ENCODE measurements at places on chromosomes 2 and 18. TPM values are rescaled to one million over a fixed set of nuclear protein-coding genes. Genes with fewer than 3 reads are reported as not detected.
A peak's percentile ranks its signal among the peaks of the same experiment; 100 is the strongest.

- no peak for DNase-seq
These were observed 21.4 kb downstream of the KIF3C start for GRCh38 chr2:25960920-25961319.

CACNB4 gene
- 0.67 TPM for total RNA-seq

GRCh38 chr2:17879913-17880274 is 1.4 kb downstream of the KCNS3 start:
- DNase-seq, result no peak

GRCh38 chr2:96539215-96539920 is 2.8 kb downstream of the ARID5A start:
- peak; percentile 49 for DNase-seq

RPRM gene
- not detected for total RNA-seq

DNA sequence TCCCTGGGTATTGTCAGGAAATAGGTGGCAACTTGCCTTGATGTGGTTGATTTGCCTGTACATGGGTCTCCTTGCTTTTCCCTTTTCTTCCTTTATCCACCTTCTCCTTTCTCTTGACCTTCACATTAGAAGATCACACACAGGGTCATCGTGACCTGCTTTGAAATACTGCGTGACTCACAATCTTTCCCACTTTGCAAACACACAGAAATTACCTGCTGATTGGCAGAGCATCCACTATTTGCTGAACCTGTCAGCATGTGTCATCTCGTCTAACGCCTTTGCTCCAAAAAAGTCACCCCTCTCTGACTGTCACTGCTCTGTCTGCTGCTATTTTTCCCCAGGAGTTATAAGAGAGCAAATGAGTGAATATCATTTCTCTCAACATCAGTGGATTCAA is 60.8 kb downstream of the MYO3B start:
- DNase-seq, result no peak

DNA sequence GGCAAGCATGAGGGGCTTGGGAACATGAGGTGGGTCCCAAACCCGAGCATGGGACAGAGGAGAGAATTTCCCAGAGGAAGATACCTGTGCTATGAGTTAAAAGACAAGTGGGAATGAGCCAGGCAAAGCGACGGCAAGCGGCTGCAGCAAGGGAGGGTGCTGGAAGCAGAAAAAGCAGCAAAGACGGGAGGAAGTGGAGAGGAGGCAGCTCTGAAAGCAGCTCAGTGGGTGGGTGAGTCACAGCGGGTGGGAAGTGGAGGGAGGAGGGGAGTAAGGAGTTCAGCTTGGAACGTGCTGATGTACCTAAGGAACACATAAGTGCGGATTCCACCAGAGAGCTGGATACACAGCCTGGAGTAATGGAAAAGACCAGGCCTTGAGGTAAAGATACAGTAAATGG is 41.4 kb downstream of the THUMPD2 start:
- no peak for DNase-seq

- no peak for DNase-seq
These were observed 55.9 kb upstream of the NARS1 start for GRCh38 chr18:57677262-57678211.

DNA sequence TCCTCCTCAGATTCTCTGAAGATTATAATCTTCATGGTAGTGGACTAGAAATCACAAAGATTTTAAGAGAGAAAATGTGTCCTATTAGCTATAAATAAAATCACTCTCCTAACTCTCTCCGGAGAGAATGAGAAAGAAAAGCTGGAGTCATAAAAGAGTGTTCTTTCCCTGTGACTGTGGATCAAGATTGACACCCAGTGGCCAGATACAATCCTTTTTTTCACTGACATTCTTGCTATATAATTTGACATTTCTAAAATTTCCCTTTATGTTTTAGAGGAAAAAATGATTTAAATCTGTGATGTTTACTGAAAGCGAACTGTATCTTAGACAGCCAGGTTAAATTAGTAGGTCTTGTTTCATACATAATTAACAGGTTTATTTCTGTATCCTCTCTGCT is 35.4 kb upstream of the LRP2 start:
- no peak for DNase-seq

MAPK4 gene
- total RNA-seq, result 38.2 TPM

GRCh38 chr2:69538872-69539548 is 101.8 kb upstream of the NFU1 start:
- no peak for DNase-seq

GRCh38 chr2:144364944-144365738 is 154.8 kb downstream of the ZEB2 start:
- no peak for DNase-seq

DNA sequence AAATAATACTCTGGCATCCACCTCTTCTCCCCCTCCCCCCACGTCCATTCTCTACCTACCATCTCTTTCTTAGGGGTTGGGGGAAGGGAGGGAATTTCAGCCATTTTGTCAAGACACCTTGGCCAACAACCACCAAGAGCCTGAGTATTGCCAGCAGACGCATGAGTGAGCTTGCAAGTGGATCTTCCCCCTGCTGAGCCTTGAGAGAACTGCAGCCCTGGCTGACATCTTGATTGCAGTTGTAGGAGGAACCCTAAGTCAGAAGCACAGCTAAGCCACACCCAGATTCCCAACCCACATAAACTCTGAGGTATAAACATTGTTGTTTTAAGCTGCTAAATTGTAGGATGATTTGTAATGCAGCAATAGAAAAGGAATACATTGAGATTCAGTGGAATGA is 165.6 kb downstream of the TMEFF2 start:
- no peak for DNase-seq

RAB1A gene
- 106 TPM for total RNA-seq

DNA sequence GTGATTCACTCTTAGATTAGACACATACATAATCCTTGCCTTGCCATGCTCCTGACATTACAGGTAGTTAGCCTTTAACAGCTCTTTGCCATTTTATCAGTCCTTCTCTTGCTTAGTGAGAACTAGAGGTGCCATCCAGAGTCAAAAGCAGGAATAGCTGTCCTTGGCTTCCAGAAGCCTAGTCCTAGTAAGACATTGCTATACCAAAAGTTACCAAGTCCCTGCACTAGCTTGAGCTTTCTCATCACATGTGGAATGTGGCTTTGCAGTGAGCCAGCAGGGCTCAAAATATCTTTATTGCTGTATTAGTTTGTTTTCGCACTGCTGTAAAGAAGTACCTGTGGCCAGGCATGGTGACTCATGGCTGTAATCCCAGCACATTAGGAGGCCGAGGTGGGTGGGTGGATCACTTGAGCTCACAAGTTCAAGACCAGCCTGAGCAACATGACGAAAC is 104.7 kb upstream of the NOSTRIN start:
- no peak for DNase-seq

ST3GAL5 gene
- total RNA-seq, result 3.8 TPM

- no peak for DNase-seq
These were observed 229.1 kb upstream of the FN1 start for GRCh38 chr2:215664847-215665525.

- no peak for DNase-seq
These were observed 430.0 kb downstream of the STK39 start for GRCh38 chr2:167817422-167817821.

SCLY gene
- 8.8 TPM for total RNA-seq

GRCh38 chr18:77749089-77749488 is 499.4 kb downstream of the GALR1 start:
- DNase-seq, result no peak

DNA sequence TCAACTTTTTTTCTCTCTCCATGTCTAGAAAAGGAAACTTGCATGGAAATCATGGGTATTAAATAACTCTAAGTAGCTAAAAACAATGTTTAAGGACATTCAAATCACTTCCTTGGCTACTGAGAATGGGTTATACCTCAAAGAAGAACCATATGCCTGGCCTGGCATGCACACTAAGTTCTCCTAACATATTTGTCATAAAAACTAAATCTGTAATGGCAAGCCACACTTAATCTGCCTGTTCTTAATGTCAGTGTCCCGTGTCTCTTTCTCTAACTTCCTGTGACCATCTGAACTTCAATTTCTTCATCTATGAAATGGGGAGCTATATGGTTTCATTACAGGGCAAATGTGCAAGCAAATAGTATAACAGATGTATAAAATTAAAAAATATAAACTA is 11.1 kb downstream of the PDE1A start:
- no peak for DNase-seq

GRCh38 chr2:222862106-222862908 is 1.5 kb downstream of the ACSL3 start:
- no peak for DNase-seq

DNA sequence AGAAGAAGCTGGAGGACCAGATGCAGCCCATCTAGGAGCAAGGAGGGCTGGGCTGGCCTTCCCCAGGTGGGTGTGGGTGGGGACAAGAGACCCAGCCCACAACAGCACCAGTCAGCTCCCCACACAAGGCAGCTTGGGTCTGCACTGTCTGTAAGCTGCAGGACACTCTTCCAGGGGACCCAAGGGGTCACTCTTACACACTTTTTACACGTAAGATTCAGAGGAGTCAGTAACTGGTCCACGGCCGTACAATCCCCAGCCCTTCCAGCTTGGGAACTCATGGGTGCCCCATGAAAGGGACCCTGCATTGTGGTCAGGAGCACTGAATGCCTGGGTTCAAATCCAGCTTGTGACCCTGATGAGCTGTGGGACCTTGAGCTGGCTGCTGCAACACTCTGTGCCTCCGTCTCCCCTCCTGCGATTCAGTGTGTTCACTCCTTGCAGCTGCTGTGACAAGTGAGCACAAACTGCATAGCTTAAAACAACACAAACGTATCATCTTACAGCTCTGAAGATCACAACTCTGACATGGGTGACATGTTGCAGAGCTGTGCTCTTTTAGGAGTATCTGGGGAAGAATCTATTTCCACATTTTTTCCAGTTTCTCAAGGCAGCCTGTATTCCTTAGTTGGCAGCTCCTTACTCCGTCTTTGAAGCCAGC is 11.1 kb upstream of the SLC66A3 start:
- DNase-seq, result no peak

DNA sequence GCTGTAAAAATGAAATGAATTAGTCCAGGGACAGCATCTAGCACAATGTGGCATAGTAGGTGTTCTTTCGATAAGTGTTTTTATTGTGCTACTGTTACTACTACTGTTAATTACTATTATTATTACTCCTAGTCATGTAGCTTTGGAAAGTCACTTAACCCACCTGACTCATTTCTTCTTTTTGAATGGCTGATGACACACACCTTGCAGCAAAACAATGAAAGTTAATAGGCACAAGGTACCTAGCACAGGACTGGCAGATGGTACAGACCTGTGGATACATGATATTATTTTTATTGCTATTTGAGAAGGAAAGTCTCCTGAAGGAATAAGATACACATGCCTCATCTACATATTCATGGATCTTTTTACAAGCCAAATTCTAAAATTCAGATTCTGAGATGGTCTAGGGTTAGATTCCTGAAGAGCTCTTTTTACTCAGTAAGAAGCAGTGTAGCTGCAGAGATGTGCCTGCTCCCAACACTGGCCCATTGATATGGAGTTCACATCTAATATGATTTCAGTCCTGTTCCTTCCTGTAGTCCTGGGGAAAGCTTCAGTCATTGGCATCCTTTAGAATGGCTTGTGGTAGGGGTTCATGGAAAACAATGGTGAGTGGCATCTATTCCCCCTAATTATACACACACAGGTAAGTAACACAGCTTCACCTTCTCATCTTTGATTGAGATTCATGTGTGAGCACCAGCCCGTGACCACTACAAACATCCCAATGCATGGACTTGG is 7.9 kb upstream of the ERMN start:
- DNase-seq, result no peak

- DNase-seq, result no peak
These were observed 854 bp downstream of the GPR155 start for GRCh38 chr2:174485788-174486562.

DNA sequence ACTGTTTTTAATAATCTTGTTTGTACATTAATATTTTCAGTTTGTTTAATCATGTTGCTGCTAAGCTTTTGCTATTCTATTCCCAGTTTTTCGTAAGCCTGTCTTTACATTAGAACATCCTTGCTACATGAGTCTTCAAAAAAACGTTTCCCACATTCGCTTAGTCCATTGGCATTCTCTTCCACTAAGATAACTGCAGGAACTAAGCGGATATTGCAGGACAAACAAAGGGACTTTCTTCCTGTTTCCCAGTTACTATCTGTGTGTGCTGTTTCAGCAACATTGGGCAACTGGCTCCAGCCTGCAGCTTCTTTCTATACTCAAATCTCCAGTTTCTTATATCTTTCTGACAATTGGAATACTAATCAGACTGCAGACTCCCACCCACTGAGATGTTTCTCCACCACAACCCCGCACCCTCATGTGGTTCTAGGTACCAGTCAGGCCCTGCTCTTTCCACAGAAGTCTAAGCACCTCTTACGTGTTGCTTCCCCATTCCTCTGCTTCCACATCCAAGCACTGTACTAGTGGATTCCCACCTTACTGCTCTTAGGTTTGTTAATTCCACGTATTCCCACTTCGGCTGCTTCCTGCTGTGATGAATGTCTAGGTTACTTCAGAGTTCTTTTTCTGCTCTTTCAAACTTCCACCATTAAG is 420.3 kb downstream of the LRRTM4 start:
- no peak for DNase-seq

DNA sequence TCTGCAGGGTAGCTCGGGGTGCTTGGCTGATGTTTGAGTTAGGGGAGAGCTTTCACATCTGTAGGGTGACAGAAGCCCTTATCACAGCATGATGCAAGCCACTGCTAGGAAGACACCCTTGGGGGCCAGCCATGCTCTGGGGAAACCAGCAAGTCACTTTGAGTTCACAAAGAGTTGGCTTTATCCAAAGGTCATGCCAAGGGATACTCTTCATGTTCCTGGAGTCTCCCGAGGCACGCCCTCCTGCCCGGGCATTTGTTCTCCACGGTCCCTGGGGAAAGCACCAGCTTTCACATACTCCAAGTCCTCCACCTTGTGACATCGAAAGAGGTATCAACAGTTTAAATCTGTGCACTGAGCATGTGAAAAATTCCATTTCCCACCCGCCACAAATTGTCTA is 227.7 kb downstream of the VAPA start:
- DNase-seq, result no peak

C2orf80 gene
- not detected for total RNA-seq

KCNJ13 gene
- not detected for total RNA-seq

DNA sequence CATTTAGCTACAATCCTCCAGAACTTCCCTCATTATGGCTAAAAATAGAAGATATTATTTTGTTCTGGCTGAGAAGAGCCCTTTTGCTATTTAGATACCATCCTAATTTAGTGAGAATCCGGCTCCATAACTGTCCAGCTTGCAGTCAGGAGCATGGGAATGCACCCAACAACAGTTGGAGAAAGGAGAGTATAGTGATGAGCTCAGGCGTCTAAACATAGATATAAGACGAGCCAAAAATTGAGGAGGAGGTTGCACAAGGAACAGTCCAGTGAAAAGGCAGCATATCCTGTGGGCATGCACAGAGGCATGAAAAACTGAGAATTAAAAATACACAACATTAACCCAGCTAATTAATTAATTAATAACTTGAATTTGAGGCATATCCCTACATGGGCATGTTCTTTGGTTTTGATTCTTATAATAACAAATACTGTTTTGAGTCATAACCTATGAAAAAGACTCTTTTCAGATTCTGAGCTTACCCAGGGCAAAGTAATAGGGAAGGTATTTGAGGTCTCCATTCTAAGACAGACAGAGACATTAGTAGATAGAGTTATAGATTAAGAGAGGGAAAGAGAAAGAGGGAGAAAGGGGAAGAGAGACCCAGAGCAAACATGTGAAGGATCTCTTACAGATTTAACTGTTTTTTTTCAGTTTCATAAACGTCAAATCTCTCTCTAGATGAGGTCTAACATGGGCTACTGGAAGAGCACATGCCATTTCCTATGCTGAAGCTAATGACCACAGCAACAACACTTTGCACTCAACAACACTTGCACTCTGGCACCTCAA is 311.2 kb downstream of the OSR1 start:
- DNase-seq, result no peak

- DNase-seq, result no peak
These were observed 169.6 kb downstream of the GLI2 start for GRCh38 chr2:120905298-120905697.

IL1RL1 gene
- total RNA-seq, result 1.1 TPM

- DNase-seq, result no peak
These were observed 279.9 kb upstream of the CELF4 start for GRCh38 chr18:37845498-37845897.

Data from cardiac septum (tissue), 1 donor.